Activated naive CD4-positive, alpha-beta T cell treated with anti-CD3 and anti-CD28 coated beads, Interleukin-2, amount 50 U/mL, for 72 hours (primary cell): ENCODE measurements at places on chromosomes 3 and 15.

DNA sequence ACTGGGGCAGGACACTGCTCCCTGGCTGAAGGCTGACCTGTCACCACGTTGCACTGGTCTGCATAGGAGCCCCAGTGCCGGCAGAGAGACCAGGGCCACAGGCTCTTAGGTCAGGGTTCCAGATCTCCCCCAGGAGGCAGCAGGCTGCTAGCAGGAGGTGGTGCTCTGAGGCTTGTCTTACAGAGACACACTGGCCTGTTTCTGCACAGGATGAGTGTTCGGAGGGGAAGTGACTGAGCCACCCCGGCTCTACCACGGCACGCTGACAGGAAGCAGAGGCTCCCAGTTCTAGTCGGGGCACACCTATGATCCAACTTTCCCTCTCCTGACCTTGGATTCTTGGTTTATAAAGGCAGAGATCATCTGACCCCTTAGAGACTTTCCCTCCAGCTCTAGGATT is 8.6 kb downstream of the FBXL22 start:
- no peak for DNase-seq

GRCh38 chr3:168511428-168512014 is 415.8 kb upstream of the GOLIM4 start:
- DNase-seq = no peak

- DNase-seq = no peak
These were observed 69.0 kb downstream of the TIGIT start for GRCh38 chr3:114362815-114363214.

DNA sequence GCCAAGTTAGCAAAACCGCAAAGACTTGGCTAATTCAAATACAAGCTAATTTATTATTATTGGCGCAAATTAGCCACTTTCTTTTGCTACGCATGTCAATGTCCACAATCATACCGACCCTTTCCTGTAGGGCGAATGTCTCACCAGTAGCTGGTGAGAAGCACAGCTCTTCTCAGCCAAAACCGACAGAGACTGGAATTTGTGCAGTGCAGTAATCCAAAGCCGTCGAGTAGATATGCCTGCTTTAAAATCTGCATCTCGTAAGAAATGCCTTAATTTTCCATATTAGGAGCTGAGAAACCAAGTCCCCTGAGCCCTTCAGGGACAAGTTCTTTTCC is 614 bp upstream of the MINDY2 start:
- no peak for DNase-seq

GRCh38 chr3:44031387-44032380 is 210.0 kb upstream of the TOPAZ1 start:
- DNase-seq = no peak

DNA sequence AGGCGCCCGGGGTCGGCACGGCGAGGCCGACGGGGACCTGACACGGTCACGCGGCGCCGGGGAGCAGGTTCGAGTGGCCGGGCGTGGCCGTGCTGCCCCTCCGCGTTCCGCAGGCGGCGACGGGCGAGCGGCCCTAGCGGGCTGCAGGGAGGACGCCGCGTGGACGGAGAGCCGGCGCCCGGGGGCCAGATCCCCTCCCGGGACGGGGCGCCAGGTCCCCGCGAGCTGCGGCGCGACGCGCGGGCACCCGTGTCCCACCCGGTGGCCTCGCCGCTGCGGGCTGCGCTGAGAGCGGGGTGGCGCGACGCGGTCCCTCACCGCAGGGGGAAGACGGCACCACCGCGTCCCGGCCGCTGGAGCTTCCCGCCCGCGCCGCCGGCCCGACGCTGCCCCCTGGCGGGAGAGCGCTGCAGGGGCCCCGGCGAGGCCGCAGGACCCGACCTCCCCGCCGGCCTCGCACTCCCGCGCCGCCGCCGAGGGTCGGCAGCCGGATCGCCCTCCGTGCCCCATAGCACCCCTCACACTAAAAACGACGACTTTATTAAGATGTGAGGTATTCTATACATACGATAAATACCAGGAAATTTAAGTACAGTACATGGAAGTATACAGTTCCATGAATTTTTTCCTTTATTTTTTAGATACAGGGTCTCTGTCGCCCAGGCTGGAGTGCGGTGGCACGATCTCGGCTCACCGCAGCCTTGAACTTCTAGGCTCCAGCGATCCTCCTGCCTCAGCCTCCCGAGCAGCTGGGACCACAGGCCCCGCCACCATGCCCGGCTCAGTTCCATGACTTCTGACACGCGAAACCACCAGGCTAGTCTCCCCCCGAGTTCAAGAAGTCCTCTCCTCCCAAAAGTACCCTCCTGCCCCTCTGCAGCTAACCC is 1.3 kb upstream of the PIGZ start:
- DNase-seq = peak; percentile 89
